ENCODE measurements at places on chromosomes 1 and 21.
A peak's percentile ranks its signal among the peaks of the same experiment; 100 is the strongest.

DNA sequence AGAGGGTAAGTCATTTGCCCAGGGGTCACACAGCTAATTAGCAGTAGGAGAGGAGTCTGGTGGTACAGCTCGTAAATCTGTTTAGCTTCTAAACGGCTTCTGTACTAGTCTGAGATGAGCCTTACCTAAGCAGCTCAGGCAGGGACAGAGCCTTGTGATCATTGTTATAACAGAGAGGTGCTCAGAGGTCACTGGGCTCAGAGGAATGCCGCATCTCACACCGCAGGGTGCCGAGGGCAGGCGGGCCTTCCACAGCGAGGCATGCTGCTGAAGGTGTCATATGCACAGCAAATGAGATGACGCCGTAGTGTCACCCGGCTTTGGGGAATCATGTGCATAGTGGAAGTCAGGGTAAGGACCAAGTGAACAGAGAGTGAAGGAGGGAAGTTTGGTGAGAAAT is 305.2 kb upstream of the FMN2 start:
- no peak for DNase-seq

DNA sequence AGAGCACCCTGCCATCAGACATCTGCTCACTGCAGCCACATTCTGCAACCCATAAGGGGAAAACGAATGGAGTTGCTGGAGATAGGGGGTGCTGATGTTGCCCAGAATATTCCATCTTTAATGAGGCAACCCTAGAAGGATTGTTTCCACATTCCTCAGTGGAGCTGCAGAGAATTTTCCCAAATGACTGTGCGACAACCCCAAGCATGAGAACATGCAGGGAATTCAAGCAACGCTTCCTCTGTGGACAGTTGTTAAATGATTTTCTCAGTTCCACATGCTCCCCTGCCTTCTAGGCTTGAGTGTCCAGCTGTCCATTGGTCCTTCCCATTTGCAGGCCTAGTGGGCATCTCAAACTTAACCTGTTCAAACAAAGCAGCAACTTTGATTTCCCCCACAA is 20.5 kb upstream of the UBL4B start:
- no peak for DNase-seq

DNA sequence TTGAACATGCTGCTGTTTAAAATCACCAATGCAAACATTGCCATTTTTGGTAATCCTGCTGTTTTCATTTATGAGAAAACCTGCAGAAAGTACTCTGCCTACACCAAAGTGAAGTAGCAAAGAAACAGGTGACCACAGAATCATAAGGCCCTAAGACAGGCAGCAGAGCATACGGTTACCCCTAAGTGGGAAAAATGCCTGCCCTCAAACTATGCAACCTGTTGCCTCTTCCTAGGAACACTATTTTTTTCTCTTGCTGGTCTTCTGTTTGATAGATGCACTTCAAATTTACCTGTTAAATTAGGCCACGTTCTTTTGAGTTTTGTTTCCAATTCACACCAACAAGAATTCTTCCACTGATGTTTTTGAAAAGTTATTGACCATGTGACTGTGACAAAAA is 89.5 kb upstream of the RAB4A start:
- no peak for DNase-seq

DNA sequence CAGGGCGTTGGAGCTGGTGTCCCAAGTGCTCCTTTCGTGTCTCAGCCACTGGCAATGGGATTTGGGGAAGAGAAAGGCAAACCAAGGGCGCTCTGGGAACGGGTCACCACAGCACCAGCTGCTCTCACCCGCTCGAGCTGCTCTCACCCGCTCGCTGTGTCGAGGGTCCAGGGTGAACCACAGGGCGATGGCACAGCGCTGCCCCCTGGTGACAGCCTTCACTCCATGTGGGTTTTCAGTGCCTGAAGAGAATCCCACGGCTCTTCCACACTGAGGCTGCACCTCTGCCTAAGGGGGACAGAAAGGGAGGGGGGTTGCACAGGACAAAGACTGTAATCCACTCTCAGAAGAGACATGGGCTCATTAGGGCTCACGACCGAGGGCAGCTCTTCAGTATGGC is 7.1 kb upstream of the CLDN19 start:
- peak; percentile 40 for DNase-seq

GRCh38 chr21:28675331-28676041 is 317.2 kb downstream of the LTN1 start:
- DNase-seq, result no peak
